ENCODE measurements at places on chromosomes 2 and 18.
A peak's percentile ranks its signal among the peaks of the same experiment; 100 is the strongest.

DNA sequence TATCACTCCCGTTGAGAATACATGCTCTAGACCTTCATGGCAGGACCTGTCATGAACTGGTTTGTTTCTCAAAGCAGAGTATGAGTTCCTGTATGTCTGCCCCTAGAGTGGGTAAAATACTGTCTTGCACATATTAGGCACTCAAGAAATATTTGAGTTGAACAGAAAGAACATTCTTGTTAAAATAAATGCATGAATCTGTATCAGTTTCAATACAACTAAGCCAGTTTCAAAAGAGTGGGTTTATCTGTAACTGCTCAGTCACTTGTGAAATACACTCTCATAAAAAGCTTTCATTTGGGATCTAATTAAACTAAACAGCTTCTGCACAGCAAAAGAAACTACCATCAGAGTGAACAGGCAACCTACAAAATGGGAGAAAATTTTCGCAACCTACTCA lies 69.2 kb downstream of the RFTN2 start:
- no peak for DNase-seq

GRCh38 chr2:139825726-139826125 lies 1045.5 kb upstream of the NXPH2 start:
- DNase-seq = no peak

DNA sequence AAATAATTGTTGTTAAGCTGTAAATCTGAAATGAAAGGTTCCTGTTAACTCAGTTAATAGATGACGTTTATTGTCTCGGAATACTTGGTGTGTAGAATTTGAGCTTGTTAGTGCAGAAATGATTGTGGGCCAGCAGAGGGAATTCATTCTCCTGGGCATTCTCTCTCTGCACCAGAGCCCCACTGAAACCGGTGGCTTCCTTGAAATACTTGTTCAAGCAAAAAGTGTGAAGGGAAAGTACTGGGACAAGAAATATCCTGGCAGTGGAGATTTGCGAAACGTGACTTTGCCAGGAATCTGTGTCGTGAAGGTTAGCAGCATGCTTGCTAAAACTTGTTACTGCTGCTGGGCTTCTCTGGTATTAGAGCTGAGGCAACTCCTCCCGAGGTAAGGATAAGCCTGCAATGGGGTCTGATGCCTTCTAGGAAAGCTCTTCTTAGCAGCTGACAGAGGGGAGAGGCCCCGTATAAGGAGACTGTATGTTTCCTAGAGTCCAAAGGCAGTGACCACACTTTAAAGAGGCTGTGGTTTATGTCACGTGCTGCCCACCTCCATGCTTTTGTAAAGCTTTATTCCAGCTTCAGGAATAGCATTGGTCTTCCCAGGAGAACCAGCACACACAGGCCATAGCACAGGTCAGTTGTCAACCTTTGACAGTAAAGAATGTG lies 2.0 kb downstream of the ITGA6 start:
- DNase-seq = no peak

- no peak for DNase-seq
Observed at GRCh38 chr18:13246121-13246520, 27.6 kb downstream of the LDLRAD4 start.

DNA sequence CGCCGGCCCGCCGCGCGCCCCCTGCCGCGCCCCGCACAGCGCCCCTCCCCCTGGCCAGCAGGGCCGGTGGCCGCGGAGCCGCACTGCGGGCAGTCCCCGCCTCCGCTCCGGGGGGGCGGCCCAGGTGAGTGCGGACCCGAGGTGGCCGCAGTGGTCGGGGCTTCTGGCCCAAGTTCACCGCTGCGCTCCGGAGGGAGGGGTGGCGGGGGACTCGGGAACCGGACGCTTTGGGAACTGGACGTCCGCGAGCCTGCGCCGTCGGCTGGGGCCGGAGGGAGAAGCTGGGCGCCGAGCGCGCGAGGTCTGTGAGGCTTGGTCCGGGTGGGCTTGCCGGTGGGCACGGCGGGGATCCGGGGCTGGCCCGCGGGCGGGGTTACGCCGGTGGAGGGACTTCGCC lies 591 bp upstream of the LDLRAD4 start:
- no peak for DNase-seq

DNA sequence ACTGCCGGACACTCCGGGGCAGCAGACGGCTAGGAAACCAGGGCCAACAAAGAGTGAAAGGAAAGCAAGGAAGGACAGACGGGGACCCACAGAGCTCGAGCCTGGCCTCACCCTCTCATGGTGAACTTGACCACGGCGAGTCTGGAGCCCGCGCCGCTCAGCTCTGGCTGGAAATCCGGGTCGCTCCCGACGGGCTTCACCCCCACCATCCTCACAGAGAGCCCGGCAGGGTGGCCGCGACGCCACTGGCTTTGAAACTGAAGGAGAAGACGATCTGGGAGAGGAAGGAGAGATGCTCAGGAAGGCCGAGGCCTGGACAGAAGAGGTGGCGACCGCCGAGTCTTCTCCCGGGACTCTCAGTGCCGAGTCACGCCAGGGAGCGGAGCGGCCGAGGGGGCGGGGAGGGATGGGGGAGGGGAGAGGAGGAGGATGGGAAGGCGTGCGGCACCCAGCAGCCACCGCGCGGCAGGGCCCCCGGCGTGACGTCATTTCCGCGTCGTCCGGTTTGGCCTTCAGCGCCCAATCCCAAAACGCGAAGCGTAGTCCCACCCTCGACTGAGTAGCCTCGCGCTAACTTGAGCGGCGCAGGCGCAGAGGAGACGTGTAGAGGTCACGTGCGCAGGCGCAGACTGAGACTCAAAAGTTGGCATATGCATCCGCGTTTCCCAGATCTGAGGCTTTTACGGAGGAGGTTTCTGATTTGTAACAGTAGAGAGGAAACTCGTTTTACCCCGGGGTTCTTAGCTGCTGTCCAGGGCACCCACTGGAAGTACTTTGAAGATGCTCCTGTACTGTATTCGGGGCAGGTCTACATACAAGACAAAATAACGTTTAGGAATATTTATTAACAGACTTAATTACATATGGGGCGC lies at the start of gene TXNL1:
TXNL1 (minus strand) TSS at position 361 of the 872 bp plus-strand sequence; CDS start at position 209, 152 bp downstream.
- peak; percentile 99 for DNase-seq

DNA sequence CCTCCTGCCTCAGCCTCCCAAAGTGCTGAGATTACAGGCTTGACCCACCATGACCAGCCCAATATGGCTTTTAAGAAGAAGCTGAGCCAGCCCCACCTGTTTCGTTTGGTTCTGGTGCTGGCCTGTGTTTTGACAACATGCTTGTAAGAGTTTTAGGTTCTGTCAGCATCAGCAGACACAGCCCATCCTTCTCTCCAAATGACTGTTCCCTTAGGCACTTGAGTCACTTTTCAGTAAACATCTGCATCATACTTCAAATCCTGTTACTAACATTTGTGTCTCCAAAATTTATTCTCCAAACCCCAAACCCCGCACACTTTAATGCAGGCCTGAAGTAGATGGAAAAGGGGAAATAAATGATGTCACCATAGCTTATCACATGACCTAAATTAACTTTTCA lies 1118.5 kb downstream of the TSN start:
- no peak for DNase-seq

- no peak for DNase-seq
Observed at GRCh38 chr2:16861530-16861929, 195.9 kb upstream of the CYRIA start.

DNA sequence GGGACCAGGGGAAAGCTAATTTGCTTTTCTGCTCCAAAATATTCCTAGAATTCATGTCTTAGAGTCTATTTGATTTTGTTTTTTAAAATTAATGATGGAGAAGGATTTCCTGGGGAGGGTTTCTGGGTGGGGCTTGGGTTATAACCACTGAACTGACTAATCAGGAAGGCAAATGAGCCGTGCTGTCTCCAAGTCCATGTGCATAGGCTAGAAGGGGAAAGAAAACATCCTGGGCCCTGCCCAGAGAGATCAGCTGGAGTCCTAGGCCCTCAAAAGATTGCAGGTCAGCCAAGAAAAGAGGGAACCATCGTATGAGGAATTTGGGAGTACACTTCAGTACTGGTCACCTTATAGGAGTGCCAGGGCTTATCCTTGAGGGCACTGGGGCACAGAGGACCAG lies 480.2 kb upstream of the CELF4 start:
- DNase-seq = no peak

All from stimulated activated CD8-positive, alpha-beta memory T cell treated with anti-CD3 and anti-CD28 coated beads, Interleukin-15, amount 100 ng/mL, for 24 hours (primary cell).